ENCODE measurements at places on chromosomes 2 and 18.
A peak's percentile ranks its signal among the peaks of the same experiment; 100 is the strongest.

- no peak for DNase-seq
Measured at GRCh38 chr2:217804338-217804737, 198.5 kb downstream of the TNS1 start.

DNA sequence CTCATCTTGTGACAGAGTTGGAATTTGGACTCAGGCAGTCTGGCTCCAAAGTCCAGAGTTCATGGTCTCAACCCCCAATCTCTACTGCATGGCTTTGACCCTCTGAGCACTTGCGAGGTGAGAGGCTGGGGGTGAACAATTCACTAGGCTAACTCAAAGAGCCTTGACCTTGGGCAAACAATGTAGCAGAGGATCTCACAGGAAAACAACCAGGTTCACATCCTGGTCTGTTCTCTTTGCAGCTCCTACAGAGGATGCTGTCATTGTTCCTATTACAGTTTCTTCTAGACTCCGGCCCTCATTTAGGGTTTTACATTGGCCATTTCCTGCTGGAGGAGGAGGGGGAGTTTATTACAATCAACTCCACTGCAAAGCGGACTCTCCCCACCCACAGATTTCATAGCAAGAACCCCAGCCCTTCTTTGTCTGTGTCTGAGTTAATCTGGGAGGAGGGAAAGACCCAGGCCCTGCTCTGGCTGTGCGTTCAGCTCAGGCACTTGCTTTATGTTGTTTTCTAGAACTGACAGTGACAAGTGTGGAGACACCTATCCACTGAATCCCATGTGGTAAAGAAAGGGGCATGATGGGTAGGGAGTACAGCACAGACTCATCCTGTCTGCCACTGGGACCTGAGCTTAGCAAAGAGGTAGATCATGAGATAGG, 101.6 kb downstream of the LBH start:
- DNase-seq: no peak

DNA sequence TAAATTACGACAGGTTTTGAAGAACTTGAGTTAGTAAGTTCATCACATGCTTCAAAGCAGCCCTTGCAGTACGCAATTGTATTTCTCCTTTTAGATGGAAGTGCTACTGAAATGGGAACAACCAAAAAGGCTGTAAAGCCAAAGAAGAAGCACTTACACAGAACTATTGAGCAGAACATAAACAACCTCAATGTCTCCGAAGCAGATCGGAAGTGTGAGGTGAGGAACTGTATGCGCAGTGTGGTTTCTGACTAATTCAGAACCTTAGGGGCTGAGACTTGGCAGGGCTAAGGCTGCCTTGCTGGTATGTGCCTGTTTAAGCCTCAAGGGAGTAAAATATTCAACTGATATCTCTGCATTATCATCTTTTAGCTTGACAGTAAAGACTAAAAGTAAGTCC, 8.4 kb downstream of the NCAPH start:
- no peak for DNase-seq

DNA sequence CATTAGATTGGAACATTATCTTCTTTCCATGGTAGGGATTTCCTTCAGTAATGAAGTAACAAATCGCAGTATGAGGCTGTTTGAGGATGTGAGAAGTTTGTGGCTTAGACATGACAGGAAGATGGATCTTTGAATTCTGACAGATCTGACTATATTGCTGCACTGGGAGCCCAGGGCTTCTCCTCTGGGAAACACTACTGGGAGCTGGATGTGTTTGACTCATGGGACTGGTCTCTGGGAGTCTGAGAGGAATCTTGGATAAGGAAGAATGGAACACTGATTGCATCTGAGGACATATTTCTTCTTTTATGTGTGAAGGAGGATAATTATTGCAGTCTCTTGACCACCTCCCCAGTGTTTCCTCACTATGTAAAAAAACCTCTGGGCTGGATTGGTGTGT, 77.2 kb upstream of the ST6GAL2 start:
- no peak for DNase-seq

DNA sequence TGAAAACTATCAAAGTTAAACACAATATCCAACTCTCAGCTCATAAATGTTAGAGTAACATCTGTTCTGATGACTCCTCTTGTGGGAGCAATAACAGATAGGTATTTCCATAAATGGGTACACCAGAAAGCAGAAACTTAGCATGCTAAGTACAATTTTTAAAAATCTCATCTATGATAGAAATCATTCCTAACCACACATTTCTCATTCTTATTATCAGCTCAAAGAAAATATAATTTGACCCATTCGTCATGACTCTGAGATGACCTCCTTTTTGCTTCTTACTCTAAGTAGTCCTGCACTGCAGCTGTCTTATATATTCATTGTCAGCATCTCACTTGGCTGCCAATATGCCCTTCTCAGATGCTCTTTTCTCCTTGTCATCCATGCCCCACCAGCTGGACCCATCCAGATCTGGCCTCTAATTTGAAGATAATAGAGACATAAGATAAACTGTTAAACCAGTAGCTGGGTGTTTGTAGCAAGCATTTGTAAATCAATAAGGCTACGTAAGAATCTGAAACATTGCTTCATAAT, 298.3 kb downstream of the KCNS3 start:
- DNase-seq: no peak

DNA sequence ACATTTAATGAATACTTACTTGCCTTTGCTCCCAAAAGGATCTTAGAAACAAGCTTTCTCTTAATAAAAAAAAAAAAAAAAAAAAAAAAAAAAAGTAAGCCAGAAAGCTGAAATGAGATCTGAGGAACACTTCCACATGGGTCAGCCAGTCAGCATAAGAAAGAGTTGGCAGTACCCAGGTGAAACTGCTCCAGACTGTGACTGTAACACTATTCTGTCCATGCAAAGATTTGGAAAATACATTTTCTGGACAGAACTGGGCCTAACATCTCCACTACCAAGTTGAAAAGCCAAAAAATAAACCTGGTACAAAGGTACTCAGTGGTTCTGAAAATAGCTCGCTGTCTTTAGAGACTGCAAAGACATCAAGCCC, 135.7 kb downstream of the THADA start:
- no peak for DNase-seq

GRCh38 chr2:89848763-89849368, 1157.4 kb downstream of the RPIA start:
- no peak for DNase-seq

DNA sequence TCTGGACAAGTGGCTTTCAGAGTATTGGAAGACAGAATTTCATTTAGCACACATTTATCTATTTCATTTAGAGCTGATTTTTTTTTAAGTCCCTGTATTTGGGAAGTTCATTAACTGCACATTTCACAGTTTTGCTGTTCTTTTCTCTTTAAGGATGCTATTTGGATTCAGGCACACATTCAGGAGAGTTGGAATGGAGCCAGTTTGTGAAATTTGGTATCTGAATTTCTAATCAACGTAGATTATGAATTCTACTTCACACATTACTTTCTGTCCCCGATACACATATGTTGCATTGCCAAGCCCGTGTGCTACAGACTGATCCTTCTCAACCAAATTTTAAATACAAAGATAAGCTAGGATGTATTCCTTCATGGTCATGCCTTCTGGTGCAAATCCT, 503.9 kb downstream of the IRS1 start:
- no peak for DNase-seq

DNA sequence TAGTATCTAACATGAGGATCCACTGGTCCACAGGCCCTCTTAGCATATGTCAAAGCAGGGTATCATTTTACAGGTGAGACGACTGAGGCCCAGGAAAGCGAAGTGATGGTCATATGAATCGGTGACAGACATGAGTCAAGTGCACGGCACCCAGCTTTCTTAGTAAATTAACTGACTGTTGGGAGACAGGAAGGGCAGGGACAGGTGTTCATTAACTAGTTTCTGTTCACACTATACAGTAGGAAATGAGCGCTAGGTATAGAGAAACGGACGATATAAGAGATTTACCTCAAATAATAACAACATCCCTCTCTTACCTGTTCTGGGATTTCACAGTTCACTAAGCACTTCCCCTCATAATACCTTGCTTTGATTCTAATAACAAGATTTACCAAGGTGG, 1.7 kb upstream of the SMARCAL1 start:
- DNase-seq: no peak

- no peak for DNase-seq
Measured at GRCh38 chr2:234257859-234258561, 207.5 kb downstream of the SPP2 start.

- no peak for DNase-seq
Measured at GRCh38 chr2:180334514-180334913, 327.4 kb upstream of the CWC22 start.

GRCh38 chr2:167543721-167544120, 655.4 kb downstream of the XIRP2 start:
- no peak for DNase-seq

GRCh38 chr2:134602666-134603065, 116.1 kb downstream of the TMEM163 start:
- no peak for DNase-seq

DNA sequence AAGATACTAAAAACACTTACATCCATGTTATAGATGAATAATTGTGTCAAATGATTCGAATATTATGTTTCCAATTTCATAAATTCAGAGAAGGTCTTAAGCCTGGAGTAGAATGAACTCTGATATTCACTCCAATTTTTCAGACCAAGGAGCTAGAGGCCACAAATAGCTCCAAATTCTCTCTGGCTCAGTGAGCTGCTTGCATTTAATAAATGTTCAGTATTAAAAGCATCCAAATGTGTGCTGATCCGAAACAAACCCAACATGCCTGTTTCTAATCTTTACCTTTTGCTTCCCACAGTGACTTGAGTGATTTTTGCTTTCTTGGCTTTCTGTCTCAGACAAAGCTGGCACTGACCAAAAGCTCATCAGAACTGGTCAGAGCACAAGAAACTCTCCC, 291.4 kb downstream of the CCDC85A start:
- DNase-seq: no peak

GRCh38 chr18:39872651-39873050, 2082.4 kb upstream of the PIK3C3 start:
- peak; percentile 27 for DNase-seq

GRCh38 chr18:63166142-63166541, 153.4 kb downstream of the BCL2 start:
- DNase-seq: no peak

DNA sequence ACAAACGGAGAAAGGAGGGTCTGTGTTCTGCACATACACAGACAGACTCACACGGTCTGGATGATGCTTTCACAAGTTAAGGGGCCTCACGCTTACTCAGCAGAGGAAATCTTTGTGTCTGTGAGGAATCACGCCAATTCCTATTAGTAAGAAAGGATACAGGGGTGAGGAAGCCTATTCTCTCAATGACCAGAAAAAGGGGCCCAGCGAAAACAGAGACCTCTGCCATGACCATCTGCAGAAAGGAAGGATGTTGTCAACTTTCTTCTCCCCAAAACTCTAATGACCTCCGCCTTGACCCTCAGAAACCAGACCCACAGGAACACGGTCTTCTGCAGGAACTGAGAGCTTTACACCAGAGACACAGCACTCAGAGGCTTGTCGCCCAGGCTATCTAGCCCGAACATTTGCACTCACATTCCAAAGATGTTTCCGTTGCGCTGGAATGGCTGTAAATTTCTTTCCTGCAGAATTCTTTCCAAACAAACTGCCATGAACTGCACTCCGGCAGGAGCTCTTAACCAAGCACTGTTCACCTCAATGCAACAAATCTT, 186.3 kb downstream of the TCF4 start:
- DNase-seq: no peak

- no peak for DNase-seq
Measured at GRCh38 chr2:47160211-47160610, 5.1 kb upstream of the STPG4 start.

DNA sequence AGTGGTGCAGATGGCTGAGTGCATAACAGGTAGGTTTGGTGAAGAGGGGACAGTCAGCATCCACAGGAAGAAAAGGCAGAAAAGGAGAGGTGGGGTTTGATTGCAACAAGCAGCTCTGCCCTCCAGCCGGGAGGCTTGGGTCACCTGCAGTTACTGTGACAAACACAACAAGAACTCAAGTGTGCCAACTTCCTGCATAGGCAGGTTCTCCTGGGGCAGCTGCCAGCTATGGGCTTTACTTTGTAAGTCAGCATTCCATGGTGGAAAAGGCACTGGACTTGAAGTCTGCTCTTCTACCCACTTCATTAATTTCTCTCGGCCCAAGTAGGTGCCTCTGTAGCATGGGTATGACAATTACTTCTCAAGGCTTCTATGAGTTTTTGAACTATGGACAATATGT, 98.9 kb downstream of the MYT1L start:
- no peak for DNase-seq

DNA sequence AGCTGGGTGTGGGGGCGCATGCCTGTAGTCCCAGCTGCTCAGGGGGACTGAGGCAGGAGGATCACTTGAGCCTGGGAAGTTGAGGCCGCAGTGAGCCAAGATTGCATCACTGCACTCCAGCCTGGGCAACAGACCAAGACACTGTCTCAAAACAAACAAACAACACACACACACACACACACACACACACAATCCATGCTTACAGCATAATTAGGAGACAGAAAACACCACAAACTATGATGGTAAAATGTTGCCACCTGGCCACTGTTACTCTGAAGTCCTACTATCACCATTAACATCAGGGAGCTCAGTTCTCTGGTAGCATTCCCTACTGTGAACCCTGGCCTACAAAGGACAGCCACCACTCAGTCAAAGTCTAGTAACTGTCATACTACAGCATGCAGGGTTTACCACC, 18.3 kb downstream of the DNPEP start:
- peak; percentile 29 for DNase-seq

DNA sequence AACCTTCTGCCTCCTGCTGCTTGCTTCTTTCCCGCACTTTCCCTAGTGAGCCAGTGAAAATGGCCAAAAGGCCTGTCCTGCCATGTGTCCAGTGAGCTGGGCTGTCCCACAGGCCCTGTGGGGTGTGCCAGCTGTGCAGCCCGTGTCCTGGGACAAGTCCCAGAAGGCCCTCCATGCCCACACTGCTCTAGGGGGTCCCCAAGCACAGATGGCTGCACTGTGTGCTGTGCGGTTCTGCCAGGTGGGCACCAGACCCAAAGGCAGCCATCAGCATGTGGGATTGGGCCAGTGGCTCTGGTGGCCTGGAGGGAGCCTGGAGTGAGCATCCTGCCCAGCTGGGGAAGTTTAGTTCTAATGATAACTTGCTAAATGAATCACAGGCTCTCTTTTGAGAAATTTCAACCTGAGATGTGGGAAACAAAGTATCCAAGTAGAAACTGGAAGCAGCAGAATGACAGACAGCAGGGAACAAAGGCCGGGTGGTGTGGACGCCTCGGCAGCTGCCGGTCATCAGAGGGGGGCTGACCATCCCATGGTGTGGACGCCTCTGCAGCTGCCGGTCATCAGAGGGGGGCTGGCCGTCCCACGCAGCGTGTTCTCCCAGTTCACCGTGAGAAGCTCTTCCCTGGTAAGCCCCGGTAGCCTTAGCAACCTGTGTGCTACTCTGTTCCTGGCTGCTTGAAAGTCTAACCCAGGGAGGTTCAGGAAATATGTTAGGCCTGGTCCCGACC, 9.9 kb upstream of the CNDP2 start:
- DNase-seq: no peak

GRCh38 chr2:144801325-144801724, 281.4 kb upstream of the ZEB2 start:
- no peak for DNase-seq

- no peak for DNase-seq
Measured at GRCh38 chr2:190575263-190575662, 40.7 kb upstream of the NEMP2 start.

GRCh38 chr2:214995409-214995808, 143.0 kb downstream of the ABCA12 start:
- DNase-seq: no peak
